ENCODE measurements at places on chromosomes 1 and 21. TPM values are rescaled to one million over a fixed set of nuclear protein-coding genes. Genes with fewer than 3 reads are reported as not detected.

- no peak for DNase-seq
These were observed 662.5 kb downstream of the PLPP3 start for GRCh38 chr1:55916907-55917306.

DNA sequence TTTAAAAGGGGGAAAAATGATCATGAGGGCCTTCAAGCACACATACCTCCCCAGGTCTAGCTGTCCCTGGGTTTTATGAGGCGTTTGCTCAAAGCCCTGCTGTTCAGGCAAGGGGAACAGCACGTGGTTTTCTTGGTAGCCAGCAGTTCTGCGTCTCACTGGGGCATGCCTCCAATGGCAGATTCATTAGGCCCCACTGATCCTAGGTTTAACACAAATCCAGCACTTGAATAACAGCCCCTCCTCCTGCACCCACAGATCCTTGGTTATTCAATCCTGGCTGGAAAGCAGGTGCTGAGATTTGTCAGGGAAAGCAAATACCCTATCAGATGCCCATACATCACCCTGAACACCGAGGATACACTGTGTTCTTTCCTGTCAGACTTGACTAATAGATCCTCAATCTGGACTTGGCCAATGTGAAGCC is 106.4 kb downstream of the ZC3H11B start:
- no peak for DNase-seq

ZNF593OS gene
- not detected for total RNA-seq

ADGRL2 gene
- 168 TPM for total RNA-seq

GRCh38 chr1:222161676-222162075 is 386.2 kb downstream of the HHIPL2 start:
- no peak for DNase-seq

GRCh38 chr1:183907070-183907469 is 102.2 kb downstream of the RGL1 start:
- no peak for DNase-seq

OR2M5 gene
- not detected for total RNA-seq

DNA sequence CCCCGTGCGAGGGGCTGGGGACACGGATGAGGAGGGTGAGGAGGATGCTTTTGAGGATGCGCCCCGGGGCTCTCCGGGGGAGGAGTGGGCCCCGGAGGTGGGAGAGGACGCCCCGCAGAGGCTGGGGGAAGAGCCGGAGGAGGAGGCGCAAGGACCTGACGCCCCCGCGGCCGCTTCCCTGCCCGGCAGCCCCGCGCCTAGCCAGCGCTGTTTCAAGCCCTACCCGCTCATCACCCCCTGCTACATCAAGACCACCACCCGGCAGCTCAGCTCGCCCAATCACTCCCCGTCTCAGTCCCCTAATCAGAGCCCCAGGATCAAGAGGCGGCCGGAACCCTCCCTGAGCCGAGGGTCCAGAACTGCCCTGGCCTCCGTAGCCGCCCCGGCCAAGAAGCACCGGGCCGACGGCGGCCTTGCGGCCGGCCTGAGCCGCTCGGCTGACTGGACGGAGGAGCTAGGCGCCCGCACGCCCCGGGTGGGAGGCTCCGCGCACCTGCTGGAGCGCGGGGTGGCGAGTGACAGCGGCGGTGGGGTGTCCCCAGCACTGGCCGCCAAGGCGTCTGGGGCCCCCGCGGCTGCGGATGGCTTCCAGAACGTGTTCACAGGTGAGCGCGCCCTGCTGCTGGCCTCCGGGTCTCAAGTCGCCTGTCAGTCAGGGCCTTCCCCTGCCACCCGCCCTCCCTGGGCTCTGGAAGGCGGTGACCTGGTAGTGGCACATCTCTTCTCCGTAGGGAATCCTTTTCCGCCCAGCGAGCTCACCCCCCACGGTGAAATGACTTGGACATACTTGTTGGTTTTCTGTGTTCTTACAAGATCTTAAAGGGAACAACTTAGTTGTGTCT is 1.7 kb downstream of the FMN2 start:
- DNase-seq, result peak; percentile 23

GRCh38 chr1:87156124-87156523 is 172.6 kb upstream of the LMO4 start:
- no peak for DNase-seq

- no peak for DNase-seq
These were observed 138.6 kb downstream of the LIPI start for GRCh38 chr21:14071902-14072734.

FOXO6 gene
- 1.2 TPM for total RNA-seq

- no peak for DNase-seq
These were observed 569 bp downstream of the RCAN3 start for GRCh38 chr1:24503059-24503751.

EVA1B gene
- total RNA-seq, result 28.5 TPM

FMN2 gene
- total RNA-seq, result 13.2 TPM

Data from neural crest cell (in vitro differentiated cells).